SW480 (cell line): ENCODE measurements at places on chromosomes 5 and 9.

DNA sequence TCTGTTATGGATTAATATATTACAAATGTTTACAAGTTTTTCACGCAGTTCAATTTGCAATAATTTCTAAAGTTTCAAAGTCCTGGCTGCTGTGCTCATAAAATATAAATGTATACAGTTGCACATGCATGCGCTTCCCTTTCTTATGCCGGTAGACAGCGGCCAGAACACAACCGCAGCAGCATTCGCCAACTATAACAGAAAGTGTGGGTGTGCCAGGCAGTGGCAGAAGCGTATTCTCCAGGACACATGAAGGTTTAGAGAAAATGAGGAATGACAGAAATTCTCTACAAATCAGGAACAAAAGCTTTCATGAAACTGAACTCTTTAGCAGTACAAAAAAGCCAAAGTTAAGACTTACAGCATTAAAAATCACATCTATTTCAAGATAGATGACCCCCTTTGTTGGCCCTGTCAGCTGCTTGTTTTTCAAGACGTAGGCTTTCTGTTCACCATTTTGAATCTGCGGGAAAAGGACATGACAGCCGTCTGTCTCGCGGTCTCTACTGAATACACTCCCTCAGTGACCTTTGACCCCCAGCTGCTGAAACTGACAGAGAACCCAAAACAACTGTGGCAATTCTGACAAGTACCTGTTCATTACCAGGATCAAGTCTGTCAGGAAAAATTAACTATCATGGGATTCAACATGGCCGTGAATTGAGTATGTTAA lies 252.2 kb downstream of the SLF1 start:
- DNase-seq = no peak

- DNase-seq = peak; percentile 44
These were observed 1.3 kb downstream of the QSOX2 start for GRCh38 chr9:136244122-136244968.

DNA sequence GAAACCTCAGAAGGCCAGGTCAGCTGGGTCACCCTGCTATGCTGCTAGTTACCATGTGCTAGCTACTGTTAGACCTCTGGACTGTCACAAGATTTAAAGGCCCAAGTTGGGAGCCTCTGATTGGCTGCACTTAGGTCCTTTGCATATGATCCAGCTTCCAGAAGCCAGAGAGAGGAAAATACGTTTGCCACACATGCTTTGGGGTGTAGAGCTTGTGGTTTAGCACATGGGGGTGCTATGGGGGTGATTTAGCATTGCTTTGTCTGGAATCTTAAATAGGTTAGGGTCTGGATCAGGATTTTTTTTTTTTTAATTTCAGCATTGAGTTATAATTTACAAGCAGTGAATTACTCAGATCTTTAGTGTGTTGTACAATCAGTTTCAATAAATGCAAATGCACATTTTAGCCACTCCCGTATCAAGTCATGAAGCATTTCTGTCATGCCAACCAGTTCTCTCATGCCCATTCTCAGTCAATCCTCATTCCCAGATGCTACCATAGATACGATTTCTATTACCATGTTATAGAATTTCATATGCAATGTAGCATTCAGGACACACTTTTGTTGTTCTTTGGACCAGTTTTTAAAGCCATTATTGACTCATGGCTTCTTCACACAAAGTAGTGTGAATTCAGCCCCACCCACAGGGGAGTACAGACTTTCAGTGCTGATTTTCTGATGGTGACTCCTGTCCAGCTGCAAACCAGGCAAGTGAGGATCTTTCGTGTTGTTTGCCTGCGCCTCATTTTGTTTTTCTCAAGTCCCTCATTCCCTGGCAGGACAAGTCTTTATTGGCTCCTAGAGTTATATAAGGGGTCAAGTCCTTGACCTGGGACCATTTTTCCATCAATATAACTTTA lies 250.4 kb downstream of the LRRC70 start:
- no peak for DNase-seq

DNA sequence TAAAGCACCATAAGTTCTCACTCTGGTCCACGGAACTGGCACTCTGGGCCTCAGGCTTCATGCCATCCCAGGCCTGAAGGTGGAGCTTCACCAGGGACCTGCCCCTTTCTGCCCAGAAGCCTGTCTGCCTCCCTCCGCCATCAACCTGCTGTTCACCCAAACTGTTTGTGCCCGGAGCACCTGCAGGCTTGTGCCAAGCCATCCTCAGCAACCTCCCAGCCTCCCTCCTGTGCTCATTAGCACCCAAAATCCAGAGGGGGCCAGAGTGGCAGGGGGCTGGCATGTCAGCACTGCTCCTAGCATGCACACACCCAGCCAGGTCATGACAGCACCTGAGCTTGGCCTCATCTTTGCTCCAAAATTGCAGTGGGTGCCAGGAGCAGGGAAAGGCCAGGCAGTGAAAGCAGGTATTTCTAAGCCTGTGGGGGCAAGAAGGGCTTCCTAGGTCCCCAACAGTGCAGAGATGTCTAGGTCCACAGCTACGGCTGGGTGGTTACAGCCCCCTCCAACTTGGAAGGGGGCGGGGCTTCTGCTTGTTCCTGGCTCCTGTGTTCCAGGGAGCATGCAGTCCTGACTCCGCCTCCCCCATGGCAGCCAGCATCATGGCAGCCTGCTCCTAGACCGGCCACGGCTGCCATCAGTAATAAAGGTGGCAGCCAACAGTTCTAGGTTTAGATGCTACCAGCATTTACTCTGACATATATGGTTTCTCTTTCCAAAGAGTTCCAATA lies 85.1 kb downstream of the GIN1 start:
- DNase-seq = no peak

DNA sequence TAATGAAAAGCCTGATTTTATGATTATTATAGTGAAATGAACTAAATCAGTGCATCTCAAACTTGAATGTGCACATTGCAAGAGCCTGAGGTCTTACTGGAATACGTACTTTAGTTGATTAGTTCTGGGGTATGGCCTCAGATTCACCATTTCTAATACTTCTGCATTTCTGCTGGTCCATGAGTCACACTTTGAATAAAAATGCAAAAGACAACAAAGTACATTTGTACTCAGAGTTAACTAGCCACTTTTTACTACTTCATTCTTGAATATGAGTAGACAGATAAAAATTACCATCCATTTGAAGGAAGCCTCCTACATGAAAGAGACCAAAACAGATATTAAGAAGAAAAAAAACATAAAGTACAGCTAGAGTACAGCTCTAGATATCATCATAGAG lies 27.1 kb upstream of the PRR16 start:
- no peak for DNase-seq

- no peak for DNase-seq
These were observed 58.9 kb downstream of the NDFIP1 start for GRCh38 chr5:142167458-142167857.

GRCh38 chr9:32577316-32577715 lies 4.4 kb upstream of the NDUFB6 start:
- DNase-seq = no peak

- DNase-seq = no peak
These were observed 79.1 kb downstream of the RAPGEF1 start for GRCh38 chr9:131660466-131661405.
